GM10248 (cell line): ENCODE measurements at places on chromosomes 5 and 9.

DNA sequence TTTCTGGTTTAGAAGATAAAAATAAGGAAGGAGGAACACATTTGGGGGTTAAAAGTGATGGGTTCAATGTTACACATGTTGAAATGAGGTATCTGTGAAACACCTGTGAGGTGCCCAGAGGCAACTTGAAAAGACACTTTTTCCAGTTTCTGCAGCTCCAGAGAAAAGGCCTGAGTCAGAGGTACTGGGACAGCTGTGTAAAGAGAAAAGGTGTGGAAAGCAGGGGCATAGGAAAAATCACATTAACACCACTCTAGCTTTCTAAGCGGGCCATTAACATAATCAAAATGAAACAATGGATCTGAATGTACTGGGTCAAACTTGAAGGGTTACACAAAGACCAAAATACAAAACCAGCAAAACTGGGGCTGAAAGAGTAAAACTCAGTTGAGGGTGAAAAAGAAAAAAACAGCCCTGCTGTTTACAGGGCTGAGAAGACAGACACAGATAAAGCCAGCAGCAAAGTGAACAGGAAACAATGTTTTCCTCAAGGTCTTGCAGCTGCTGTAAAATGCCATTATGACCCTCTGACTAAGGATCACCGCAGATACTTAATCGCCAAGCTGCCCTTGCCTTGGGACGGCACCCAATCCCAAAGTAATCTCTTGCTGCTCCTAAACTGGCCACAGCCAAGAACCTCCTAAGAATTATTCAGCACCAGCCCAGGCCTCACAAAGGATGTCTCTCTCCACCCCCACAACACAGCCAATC lies 104.7 kb downstream of the DROSHA start:
- DNase-seq = no peak

DNA sequence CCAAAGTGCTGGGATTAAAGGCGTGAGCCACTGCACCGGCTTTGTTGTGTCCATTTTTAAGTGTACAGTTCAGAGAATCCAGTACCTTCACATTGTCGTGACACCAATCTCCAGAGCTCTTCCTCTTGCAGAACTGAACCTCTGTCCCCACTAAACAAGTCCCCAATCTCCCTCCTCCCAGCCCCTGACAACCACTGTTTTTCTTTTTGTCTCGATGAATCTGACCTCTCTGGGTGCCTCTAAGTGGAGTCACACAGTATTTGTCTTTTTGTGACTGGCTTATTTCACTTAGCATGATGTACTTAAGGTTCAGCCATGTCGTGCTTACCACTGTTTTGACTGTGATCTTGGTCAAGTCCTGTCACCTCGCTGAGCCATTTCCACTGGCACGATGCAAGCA lies 1.6 kb downstream of the WDR38 start:
- no peak for DNase-seq

- no peak for DNase-seq
Observed at GRCh38 chr5:173911623-173912022, 23.5 kb downstream of the CPEB4 start.

GRCh38 chr5:153713943-153714342 lies 223.5 kb downstream of the GRIA1 start:
- DNase-seq = no peak

DNA sequence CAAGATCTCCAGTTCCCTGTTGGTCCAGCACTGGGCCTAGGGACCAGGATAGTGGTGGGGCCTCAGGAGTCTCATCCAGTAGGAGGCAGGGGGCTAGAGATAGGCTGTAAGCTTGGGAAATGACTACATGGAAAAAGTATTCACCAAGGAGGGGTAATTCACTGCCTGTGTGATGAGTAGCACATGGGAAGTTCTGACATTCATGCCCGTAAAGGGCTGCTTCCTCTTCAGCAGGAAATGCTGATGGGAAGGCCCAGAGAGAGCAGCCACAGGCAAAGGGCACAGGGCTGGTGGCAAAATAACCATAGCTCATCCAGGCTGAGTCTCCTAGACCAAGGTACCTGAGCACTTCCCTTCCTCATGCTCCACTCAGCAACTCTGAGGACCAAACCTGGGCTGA lies 23.1 kb upstream of the FRRS1L start:
- no peak for DNase-seq
